ENCODE measurements at places on chromosomes 11 and 22. TPM values are rescaled to one million over a fixed set of nuclear protein-coding genes. Genes with fewer than 3 reads are reported as not detected.

Gene OR8A1
- not detected for total RNA-seq

Gene LRFN4
- 48.4 TPM for total RNA-seq

Gene SCGB1C1
- not detected for total RNA-seq

Gene VSIG10L2
- not detected for total RNA-seq

Gene OR51E2
- not detected for total RNA-seq

Gene TRIM49B
- not detected for total RNA-seq

Gene KCNK7
- total RNA-seq: 1.6 TPM

- no peak overlapping the region for H3K27ac ChIP-seq
- H3K36me3 ChIP-seq: peaks cover 6% of the 10 kb centered on the region
- no peaks in the 10 kb centered on the region for H3K27me3 ChIP-seq
- no peaks in the 10 kb centered on the region for H3K4me1 ChIP-seq
- H3K4me3 ChIP-seq: no peak overlapping the region
Measured at GRCh38 chr11:27347359-27348339, 15.4 kb downstream of the CCDC34 start.

DNA sequence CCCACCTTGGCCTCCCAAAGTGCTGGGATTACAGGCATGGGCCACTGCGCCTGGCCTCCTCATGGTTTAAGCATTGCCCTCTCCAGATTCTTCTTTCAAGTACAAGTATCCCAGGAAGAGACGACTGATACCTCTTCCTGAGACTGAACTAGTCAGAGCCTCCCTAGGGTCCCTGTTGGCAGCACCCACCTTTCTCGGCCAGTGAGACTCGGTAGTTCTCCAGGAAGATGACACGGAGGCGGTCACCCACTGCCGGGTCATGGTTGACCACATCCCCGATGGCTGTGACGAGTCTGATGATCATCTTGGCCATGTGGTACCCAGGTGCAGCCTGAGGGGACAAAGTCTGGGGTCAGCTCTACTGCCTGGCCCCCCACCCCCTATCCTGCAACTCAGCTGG is 7.2 kb upstream of the RASGRP2 start:
- H3K4me1 ChIP-seq: peaks cover 28% of the 10 kb centered on the region
- no peaks in the 10 kb centered on the region for H3K27me3 ChIP-seq
- H3K4me3 ChIP-seq: no peak overlapping the region
- no peak overlapping the region for H3K27ac ChIP-seq
- DNase-seq: no peak
- peaks cover 17% of the 10 kb centered on the region for H3K36me3 ChIP-seq

- H3K4me1 ChIP-seq: peaks cover 5% of the 10 kb centered on the region
- peaks cover 14% of the 10 kb centered on the region for H3K27me3 ChIP-seq
- no peaks in the 10 kb centered on the region for H3K36me3 ChIP-seq
- H3K4me3 ChIP-seq: no peak overlapping the region
Measured at GRCh38 chr11:113446112-113446511, 29.1 kb downstream of the DRD2 start.

GRCh38 chr11:41309716-41310115 is 149.7 kb downstream of the LRRC4C start:
- H3K27ac ChIP-seq: no peak overlapping the region

DNA sequence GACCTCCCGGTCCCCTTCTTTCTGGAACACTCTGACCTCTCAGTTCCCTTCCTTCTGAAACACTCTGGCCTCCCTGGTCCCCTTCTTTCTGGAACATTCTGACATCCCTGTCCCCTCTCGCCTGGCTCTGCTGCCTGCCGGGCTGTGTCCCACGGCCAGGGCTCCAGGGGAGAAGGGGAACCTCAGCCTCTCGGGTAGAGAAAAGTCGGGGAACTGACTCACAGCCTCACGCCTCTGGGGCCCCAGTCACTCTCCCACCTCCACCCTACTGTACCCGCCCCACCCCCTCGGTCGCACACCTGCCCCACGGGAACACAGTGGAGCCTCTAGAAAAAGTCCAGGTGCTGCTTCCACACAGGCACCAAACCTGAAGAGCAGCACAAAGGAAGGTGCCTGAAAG is 93.3 kb downstream of the BRD1 start:
- H3K36me3 ChIP-seq: no peaks in the 10 kb centered on the region
- no peak overlapping the region for H3K4me3 ChIP-seq
- peaks cover 7% of the 10 kb centered on the region for H3K27me3 ChIP-seq
- no peak overlapping the region for H3K27ac ChIP-seq
- no peak for DNase-seq
- peaks cover 4% of the 10 kb centered on the region for H3K4me1 ChIP-seq

- no peaks in the 10 kb centered on the region for H3K36me3 ChIP-seq
- peaks cover 5% of the 10 kb centered on the region for H3K27me3 ChIP-seq
- no peak overlapping the region for H3K27ac ChIP-seq
- no peak overlapping the region for H3K4me3 ChIP-seq
- no peaks in the 10 kb centered on the region for H3K4me1 ChIP-seq
Measured at GRCh38 chr11:57874981-57875380, 113.4 kb downstream of the CTNND1 start.

GRCh38 chr22:29342177-29342576 is 26.7 kb upstream of the RASL10A start:
- no peak for DNase-seq
- H3K36me3 ChIP-seq: peaks cover 45% of the 10 kb centered on the region
- H3K4me3 ChIP-seq: no peak overlapping the region

GRCh38 chr11:18223591-18224387 is 12.8 kb downstream of the SAA4 start:
- H3K27me3 ChIP-seq: peaks cover 19% of the 10 kb centered on the region
- no peak overlapping the region for H3K27ac ChIP-seq
- DNase-seq: no peak
- H3K36me3 ChIP-seq: no peaks in the 10 kb centered on the region
- no peaks in the 10 kb centered on the region for H3K4me1 ChIP-seq
- H3K4me3 ChIP-seq: no peak overlapping the region

GRCh38 chr11:122584670-122585069 is 70.9 kb upstream of the UBASH3B start:
- no peak for DNase-seq
- H3K36me3 ChIP-seq: no peaks in the 10 kb centered on the region
- H3K27me3 ChIP-seq: peaks cover 8% of the 10 kb centered on the region

DNA sequence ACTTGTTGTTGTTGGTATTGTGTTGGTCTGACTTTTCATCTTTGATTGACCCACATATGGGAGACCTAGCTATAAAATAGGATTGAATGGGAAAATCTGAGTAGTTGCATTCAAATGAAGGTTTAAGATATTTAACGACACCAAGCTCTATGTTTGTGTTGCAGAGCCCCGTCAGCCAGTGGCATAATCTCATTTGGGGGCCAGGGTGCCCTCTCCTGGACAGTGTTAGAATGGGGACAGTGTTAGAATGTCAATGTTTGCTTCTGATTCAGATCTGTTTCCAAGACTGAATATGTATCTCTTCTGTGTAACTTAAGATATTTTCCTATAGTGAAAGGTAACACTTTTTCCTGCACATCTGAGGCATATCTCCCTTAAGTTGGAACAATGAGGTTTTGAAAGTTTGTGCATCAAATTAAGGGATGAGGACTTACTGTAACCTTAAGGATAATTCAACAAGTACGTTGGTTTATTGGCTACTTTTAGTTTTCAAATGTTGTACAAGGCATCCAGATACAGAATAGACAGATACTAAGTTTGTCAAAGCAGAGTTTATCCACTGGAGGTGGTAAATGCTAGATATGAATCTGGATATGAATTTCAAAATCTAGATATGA is 5.3 kb upstream of the OR52M1 start:
- H3K4me1 ChIP-seq: no peaks in the 10 kb centered on the region
- no peak overlapping the region for H3K4me3 ChIP-seq
- no peak overlapping the region for H3K27ac ChIP-seq
- peaks cover 12% of the 10 kb centered on the region for H3K27me3 ChIP-seq
- DNase-seq: peak; percentile 11
- no peaks in the 10 kb centered on the region for H3K36me3 ChIP-seq

- DNase-seq: no peak
- no peaks in the 10 kb centered on the region for H3K36me3 ChIP-seq
- no peak overlapping the region for H3K4me3 ChIP-seq
- no peaks in the 10 kb centered on the region for H3K27me3 ChIP-seq
- H3K27ac ChIP-seq: no peak overlapping the region
Measured at GRCh38 chr11:106424111-106424510, 346.6 kb downstream of the AASDHPPT start.

- peak; percentile 73 for DNase-seq
- H3K27me3 ChIP-seq: no peaks in the 10 kb centered on the region
- peak overlapping the region; percentile 93 for H3K27ac ChIP-seq
- peaks cover 75% of the 10 kb centered on the region for H3K4me1 ChIP-seq
Measured at GRCh38 chr11:64859542-64860414, 15.3 kb upstream of the CDC42BPG start.

- no peaks in the 10 kb centered on the region for H3K27me3 ChIP-seq
- no peaks in the 10 kb centered on the region for H3K4me1 ChIP-seq
- DNase-seq: no peak
- H3K27ac ChIP-seq: no peak overlapping the region
Measured at GRCh38 chr11:133072378-133072777, 459.9 kb downstream of the OPCML start.

- H3K36me3 ChIP-seq: peaks cover 3% of the 10 kb centered on the region
- H3K27ac ChIP-seq: no peak overlapping the region
- peaks cover 8% of the 10 kb centered on the region for H3K27me3 ChIP-seq
- H3K4me3 ChIP-seq: no peak overlapping the region
Measured at GRCh38 chr11:8899119-8899753, 11.8 kb upstream of the AKIP1 start.

DNA sequence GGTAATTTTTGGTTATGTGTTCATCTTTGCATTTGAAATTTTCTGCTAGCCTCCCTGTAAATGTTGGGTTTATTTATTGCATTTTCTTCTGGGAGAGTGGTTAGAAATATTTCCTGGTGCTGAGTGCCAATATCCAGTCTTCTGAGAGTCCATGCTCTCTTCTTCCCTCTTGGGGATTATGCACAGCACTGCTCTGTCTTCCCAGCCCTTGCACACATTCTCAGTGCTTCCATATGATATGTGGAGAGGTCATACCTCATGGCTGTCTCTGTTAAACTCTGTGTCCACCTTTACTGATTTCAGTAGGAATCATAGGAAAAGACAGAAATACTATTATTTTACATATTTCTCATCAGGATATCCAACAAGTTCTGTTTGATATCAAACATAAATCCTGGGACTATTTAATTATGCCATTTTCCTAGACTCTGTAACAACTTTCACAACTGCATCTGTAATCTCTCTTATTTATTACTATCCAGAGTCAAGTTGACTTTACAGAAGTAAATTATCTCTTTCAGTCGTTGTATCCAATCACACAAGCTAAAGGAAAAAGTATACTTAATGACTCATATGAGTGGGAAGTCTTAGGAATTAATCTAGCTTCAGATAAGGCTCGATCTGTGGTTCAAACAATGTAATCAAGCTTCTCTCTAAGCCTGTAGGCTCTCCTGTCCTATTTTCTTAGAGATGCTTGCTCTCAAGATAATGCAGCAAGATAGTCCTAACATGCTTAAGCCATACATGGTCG is 2.7 kb upstream of the NXPE1 start:
- no peak for DNase-seq
- H3K27me3 ChIP-seq: no peaks in the 10 kb centered on the region
- no peaks in the 10 kb centered on the region for H3K36me3 ChIP-seq

DNA sequence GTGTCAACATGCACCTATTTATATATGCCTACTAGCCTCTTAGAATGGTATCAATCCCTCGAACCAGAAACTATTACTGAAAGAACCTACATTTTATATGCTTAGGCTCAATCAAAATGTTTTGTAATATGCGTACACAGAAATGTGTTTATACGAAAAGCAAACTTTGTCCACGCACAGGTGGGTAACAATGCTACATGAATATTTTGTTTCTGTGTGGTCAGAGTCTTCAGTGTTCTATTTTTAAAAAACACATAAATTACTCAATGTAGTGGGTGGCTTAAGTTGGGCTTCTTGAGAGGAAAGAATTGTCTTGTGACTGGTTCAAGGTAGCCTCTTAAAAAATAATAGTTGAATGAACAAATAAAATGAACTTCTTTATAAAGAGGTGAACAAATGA is 46.1 kb downstream of the SYTL2 start:
- H3K36me3 ChIP-seq: peaks cover 46% of the 10 kb centered on the region
- H3K4me1 ChIP-seq: peaks cover 87% of the 10 kb centered on the region
- no peak for DNase-seq
- H3K27me3 ChIP-seq: no peaks in the 10 kb centered on the region

GRCh38 chr11:76700177-76701100 is 29.9 kb upstream of the LRRC32 start:
- no peak overlapping the region for H3K27ac ChIP-seq
- DNase-seq: no peak
- peaks cover 6% of the 10 kb centered on the region for H3K4me1 ChIP-seq
- no peaks in the 10 kb centered on the region for H3K36me3 ChIP-seq
- peaks cover 11% of the 10 kb centered on the region for H3K27me3 ChIP-seq

GRCh38 chr22:38756711-38757463 is 1.1 kb upstream of the SUN2 start:
- DNase-seq: no peak
- H3K4me1 ChIP-seq: peaks cover 51% of the 10 kb centered on the region
- peak overlapping the region; percentile 95 for H3K4me3 ChIP-seq
- peaks cover 19% of the 10 kb centered on the region for H3K36me3 ChIP-seq
- H3K27me3 ChIP-seq: no peaks in the 10 kb centered on the region

DNA sequence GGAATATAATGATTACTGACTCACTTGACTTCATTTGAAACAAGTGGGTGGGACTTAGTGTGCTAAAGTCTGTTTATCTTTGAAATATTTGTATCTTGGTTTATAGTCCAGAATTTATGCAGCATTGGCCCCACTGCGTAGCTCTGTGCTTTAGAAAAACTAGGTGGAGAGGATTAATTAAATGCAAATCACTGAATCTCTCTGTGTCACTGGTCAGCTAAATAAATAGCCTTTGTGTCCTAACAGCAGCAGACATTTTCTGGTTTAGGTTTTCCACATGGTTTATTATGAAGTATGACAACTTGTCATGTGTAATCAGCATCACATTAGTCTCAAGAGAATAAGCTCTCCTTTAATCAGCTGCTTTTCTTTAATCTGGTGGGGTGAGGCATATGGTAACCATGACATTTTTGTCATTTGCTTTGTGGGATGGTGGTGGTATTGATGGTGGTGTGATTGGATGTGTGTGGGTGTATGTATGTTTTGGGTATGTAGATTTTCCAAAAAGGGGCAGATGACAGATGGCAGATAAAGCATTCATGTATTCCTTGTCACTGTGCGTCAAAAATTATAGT is 33.9 kb downstream of the BCL2L13 start:
- DNase-seq: no peak
- H3K36me3 ChIP-seq: peaks cover 9% of the 10 kb centered on the region
- H3K4me3 ChIP-seq: no peak overlapping the region
- no peaks in the 10 kb centered on the region for H3K27me3 ChIP-seq

DNA sequence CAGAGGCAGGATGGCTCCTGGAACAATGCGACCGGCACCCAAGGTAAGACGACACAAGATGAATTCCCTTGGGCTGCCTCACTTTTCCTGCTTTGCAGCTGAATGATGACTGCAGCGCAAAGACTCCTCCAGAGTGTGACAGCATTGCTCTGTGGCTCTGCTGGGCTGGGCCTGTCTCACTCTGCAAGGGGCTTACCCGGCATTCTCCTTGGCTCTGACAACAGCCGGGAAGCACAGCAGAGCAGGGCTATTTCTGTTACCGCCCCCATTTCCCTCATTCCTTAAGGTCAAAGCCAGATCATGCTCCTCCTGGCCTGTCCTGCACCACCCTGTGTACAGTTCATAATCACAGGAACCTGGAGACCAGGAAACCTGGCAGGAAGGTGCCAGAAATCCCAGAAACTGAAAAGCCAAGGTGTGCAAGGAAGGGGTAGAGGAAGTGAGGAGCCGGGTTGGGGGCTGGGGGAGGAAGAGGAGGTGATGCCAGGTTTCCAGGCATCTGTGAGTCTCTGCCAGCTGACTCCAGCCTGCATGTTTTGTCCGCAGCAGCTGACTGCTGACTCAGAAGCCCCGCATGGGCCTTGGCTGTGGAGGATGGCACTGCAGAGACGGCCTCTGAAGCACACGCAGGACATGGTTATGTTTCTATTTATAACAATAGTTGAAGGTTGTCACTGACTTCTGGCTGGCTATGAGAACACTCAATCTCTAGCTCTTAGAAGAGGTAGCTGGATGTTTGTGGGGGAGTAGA is 113.6 kb downstream of the MICAL3 start:
- no peak for DNase-seq
- no peaks in the 10 kb centered on the region for H3K36me3 ChIP-seq
- no peaks in the 10 kb centered on the region for H3K4me1 ChIP-seq
- H3K4me3 ChIP-seq: no peak overlapping the region
- H3K27ac ChIP-seq: no peak overlapping the region
